T-cell (primary cell): ENCODE measurements at places on chromosomes 5 and 9.

GRCh38 chr9:2192356-2192979 is 177.3 kb downstream of the SMARCA2 start:
- DNase-seq, result no peak

GRCh38 chr5:145203193-145203592 is 631.9 kb downstream of the PRELID2 start:
- no peak for DNase-seq

DNA sequence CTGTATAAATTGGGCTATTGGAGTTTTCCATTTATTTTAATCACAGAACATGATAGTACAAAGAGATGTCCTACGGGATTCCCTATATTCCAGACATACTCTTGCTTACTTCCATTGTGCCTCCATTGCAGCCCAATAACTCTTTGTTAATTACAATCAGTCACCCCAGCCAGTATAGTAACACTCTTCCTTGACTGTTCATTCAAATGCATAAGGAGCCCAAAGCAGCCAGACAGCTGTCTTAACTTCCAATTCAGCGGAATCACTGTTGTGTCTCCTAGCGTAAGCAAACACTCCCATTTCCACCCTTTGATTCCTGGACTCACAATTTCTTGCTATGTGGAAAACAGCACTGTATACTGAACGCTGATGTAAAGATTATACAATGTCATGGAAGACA is 942.3 kb downstream of the TAF11L14 start:
- no peak for DNase-seq

GRCh38 chr5:34034534-34035327 is 8.3 kb downstream of the C1QTNF3 start:
- no peak for DNase-seq

DNA sequence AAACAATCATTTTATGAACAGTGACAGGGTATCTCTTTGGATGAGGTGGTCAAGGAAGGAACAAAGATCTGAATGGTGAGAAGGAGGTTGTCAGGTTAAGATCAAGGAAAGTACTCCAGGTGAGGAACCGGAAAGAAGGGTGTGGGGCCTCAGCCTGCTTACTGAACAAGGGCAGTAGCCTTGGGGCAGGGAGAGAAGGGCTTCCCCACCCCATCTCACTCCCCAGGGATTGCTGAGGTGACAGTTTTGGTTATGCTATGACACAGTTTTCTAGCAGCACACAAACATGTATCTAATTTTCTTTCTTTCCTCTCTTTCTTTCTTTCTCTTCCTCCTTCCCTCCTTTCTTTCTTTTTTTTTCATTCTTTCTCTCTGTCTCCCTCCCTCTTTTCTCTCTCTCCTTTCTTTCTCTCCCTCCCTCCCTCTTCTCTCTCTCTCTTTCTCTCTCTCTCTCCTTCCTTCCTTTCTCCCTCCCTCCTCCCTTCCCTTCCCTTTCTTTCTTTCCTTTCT is 4.1 kb upstream of the HDHD3 start:
- DNase-seq, result no peak
